Stimulated activated CD4-positive, alpha-beta T cell treated with anti-CD3 and anti-CD28 coated beads, Interleukin-1b, Interleukin-23, amount 100 ng/mL, for 24 hours (primary cell): ENCODE measurements at places on chromosomes 7 and 10.

- DNase-seq, result no peak
Measured at GRCh38 chr10:49107111-49107886, 8.0 kb downstream of the VSTM4 start.

- no peak for DNase-seq
Measured at GRCh38 chr10:86153751-86154150, 212.8 kb downstream of the GRID1 start.

DNA sequence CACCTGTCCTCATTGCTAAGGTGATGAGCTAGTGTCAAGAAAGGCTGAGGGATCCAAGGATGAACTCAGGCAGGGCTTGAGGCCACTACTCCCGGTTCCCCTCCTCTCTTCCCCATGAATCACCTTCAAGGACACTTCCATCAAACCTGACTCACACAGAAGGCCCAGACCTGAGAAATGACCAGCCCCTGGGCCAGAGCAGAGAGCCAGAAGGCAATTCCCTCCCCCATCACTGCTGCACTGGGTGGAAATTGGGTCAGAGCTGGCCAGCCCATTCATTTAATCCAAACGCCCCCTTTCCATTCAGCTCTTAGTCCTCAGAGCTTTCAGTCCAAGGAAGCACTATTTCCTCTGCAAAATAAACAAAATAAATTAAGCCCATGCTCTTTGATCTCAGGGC is 182.0 kb downstream of the KCNMA1 start:
- no peak for DNase-seq

GRCh38 chr7:40701836-40702551 is 567.2 kb downstream of the SUGCT start:
- no peak for DNase-seq

DNA sequence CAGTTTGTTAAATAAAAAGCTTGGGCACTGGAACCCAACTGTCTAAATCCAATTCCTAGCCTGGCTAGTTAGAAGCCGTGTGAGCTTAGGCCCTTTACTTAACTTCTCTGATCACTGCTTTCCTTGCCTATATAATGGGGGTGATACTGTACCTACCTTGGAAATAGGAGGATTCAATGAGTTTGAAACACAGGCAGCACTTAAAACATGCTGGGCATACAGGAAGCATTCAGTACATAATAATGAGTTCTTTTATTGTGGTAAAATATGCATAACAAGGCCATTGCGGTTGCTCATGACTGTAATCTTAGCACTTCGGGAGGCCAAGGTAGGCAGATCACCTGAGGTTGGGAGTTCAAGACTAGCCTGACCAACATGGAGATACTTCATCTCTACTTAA is 47.4 kb upstream of the SEPHS1 start:
- no peak for DNase-seq

GRCh38 chr10:121669028-121669374 is 70.8 kb upstream of the FGFR2 start:
- no peak for DNase-seq

- no peak for DNase-seq
Measured at GRCh38 chr7:1781369-1781768, 111.3 kb downstream of the ELFN1 start.

- DNase-seq, result no peak
Measured at GRCh38 chr7:16543456-16543855, 16.8 kb downstream of the LRRC72 start.

- no peak for DNase-seq
Measured at GRCh38 chr10:110641256-110641655, 2.9 kb upstream of the RBM20 start.
